ENCODE measurements at places on chromosomes 2 and 18.

GRCh38 chr18:49021076-49021432 is 70.3 kb upstream of the SMAD7 start:
- no peak for DNase-seq

DNA sequence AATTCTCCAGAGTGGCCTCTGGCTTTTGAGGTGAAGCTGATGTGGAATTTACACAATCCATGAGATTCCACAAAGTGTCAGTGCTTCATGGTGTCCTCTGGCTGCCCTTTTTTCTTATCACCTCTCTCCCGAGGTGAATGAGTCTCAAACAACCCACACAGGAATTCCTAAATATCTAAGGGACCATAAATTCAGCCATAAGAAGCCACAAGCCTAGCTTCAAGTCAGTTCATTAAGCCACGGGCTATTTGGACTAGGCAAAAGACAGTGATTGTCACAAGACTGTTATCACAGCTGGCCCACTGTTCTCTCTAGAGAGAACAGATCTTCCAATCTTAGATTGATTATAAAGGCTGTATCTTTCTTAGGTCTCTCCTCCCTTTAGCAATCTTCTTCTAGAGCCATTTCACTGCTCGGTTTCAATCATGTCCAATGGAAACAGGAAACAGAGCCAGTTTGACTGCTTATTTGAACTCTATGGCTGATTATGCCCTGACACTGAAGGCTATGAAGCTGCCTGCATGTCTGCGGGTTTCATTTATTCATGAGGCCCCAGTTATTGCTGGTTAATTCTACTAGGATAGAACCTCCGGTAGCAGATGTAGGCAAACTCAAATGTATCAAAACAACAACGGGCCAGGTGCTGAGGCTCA is 4.1 kb downstream of the NEMP2 start:
- DNase-seq = no peak

GRCh38 chr2:64228126-64228678 is 84.0 kb upstream of the PELI1 start:
- peak; percentile 45 for DNase-seq

GRCh38 chr2:106339132-106339531 is 129.1 kb downstream of the RGPD3 start:
- no peak for DNase-seq
